ENCODE measurements at places on chromosomes 13 and 19.

- no peak for DNase-seq
Measured at GRCh38 chr19:9054765-9055164, 32.1 kb upstream of the OR1M1 start.

DNA sequence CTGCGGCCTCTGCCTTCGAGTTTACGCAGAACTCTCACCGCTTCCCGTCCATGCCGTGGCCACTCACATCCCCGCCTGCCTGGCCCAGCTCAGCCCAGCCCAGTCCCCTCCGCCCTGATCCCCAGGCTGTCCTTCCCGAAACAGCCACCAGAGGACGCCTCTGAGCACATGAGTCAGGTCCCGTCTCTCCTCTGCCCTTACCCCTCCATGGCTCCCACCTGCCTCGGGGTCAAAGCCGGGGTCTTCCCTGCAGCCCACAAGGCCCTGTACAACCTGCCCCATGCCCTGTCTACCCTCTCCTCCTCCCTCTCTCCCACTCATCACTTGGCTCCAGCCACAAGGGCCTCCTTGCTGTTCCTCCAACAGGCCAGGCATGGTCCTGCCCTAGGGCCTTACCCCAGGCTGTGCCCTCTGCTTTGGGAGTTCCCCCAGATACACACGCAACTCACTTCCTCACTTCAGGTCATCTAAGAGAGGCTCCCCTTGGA is 8.1 kb upstream of the SEMA6B start:
- peak; percentile 31 for DNase-seq

GRCh38 chr13:111895896-111896821 is 170.8 kb upstream of the SOX1 start:
- DNase-seq: no peak

GRCh38 chr19:44755219-44755618 is 6.7 kb downstream of the BCL3 start:
- no peak for DNase-seq

- DNase-seq: no peak
Measured at GRCh38 chr13:80901111-80901510, 560.2 kb upstream of the SPRY2 start.

DNA sequence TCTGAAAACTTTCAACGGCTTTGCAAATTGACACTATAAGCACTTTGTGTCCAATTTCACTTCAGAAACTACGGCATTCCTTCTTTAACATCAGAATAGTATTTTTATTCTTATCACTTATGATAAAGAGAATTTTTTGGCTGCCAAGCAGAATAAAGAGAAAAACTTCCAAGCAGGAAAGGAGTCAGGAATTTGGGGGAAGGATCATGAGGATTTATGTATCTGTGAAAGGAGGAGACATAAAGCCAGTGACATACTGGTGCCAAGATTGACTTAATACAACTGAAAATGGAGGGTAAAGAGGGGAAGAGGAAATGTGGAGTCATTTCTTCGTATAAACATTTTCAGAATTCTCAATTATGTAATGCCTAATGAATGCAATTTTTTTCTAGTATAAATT is 94.7 kb downstream of the RBM26 start:
- DNase-seq: no peak

DNA sequence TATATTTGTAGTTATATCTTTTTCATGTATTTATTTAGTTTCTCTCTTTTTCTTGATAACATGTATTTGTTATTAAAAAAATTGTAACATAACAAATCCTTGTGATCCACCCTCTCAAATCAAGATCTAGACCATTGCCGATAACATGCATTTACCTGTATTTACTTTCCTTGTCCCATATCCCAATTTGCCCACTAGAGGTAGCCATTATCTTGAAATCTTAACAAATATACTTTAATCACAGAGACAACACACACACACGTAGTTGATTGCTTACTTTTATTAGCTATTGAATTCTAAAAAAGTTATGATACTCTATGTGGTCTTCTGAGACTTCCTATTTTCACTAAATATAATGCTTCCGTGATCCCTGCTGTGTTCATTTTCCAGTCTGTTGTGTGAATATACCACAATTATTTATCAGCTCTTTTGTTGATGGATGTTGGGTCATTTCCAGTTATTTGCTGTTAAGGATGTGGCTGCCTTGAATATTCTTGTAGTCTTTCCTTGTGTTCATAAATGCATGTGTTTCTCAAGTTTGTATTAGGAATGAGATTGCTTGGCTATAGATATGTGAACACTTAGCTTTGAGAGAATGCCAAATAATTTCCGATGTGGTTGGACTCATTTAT is 31.3 kb upstream of the ZMYM2 start:
- DNase-seq: no peak

DNA sequence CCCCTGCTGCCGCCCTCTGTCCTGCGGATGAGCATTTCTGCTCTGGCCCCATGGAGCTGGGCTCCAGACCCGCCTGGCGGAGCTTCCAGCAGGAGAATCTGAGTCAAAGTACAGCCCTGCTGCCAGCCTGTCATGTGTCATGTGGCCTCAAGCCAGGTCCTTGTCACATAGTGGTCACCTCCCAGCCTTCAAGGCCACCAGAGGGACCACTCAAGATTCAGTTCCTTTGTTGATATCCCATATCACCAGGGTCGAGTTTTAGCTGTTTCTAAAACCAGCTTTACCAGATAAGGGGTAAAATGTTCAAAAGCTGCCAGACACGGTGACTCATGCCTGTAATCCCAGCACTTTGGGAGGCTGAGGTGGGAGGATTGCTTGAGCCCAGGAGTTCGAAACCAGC is 13.4 kb downstream of the THOP1 start:
- DNase-seq: no peak

DNA sequence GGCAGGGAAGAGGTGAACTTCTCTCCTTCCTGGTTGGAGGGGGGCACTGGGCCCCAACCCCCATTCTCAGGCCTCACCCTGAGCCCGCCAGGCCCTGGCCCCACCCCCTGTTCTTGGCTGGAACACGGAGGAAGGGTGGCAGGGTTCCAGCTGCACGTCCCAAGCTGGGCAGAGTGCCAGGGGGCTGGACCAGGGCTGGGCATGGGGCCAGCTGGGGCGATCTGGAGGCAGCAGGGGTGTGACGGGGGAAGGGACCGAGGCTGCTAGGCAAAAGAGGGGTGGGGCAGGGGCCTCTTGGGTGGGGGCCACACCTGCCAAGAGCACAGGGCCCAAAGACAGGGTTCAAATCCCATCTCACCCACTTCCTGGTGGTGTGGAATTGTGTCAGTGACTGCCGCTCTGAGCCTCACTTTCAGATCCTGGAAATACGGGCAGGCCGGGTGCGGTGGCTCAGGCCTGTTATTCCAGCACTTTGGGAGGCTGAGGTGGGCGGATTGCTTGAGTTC is 2.2 kb downstream of the HIF3A start:
- DNase-seq: no peak

DNA sequence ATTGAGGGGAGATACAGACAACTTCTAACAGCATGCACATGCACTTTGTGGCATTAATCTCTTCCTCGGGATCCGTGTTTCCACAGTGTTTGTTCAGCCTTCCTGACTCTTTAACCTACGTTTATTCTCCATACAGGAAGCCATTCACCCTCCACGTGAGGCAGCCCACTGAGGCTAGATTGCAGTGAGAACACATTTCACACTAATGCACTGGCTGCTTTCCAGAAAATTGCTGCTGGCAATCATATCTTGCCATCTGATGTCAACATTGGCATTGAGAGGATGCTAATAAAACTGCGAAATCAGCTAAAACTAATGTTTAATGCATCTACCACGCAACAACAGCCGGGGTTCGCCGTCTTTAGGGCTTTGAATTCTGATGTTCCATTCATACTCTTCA is 30.0 kb downstream of the DCLK1 start:
- DNase-seq: no peak

DNA sequence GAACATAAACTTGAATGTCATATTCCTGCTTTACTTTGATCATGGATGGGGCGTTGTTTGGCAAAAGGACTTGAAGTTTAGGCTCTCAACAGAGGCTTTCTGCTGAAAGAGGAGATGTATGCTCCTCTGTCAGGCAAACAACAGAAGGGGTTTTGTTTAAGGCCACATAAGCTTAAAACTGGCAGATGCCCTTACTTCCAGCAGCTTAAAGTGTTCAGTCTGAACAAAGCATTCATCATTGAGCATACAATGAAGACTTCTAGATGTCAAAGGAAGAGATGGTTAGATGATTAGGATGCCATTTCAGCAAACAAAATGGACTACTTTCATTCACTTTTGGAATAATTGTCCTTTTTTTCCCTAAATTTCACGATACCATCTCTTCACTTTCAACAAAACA is 484.5 kb downstream of the SLITRK6 start:
- no peak for DNase-seq

GRCh38 chr19:34662919-34663318 is 14.0 kb downstream of the SCGB2B2 start:
- no peak for DNase-seq

DNA sequence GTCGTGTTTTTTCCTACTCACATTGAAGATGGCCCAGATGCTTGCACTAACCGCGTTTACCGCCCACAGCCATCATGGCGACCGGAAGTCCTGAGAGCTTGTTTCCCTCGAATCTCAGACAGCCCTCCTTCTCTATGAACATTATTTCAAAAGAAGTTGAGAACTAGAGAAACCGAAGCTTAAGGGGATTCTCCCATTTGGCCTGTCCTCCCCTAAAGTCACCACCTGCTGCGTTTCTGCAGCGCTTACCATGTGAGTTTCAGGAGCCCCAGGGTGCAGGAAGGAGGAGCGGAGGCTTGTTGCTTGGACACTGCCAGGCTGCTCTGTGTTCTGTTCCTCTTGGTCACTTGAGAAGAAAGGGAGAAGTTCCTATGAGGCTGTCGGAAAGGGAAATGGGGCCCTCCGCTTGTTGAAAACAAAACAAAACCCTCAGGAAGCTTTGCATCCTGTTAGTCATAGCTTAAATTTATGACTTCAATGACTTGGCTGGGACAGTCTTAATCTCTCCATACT is 6.2 kb downstream of the CARD8 start:
- DNase-seq: peak; percentile 32

- DNase-seq: no peak
Measured at GRCh38 chr19:50723069-50723468, at the start of gene CLEC11A. TSS of gene CLEC11A (plus strand) at chr19:50723364. CDS start at chr19:50723526, 162 bp downstream.

- no peak for DNase-seq
Measured at GRCh38 chr19:13095393-13095784, 7.3 kb downstream of the LYL1 start.

DNA sequence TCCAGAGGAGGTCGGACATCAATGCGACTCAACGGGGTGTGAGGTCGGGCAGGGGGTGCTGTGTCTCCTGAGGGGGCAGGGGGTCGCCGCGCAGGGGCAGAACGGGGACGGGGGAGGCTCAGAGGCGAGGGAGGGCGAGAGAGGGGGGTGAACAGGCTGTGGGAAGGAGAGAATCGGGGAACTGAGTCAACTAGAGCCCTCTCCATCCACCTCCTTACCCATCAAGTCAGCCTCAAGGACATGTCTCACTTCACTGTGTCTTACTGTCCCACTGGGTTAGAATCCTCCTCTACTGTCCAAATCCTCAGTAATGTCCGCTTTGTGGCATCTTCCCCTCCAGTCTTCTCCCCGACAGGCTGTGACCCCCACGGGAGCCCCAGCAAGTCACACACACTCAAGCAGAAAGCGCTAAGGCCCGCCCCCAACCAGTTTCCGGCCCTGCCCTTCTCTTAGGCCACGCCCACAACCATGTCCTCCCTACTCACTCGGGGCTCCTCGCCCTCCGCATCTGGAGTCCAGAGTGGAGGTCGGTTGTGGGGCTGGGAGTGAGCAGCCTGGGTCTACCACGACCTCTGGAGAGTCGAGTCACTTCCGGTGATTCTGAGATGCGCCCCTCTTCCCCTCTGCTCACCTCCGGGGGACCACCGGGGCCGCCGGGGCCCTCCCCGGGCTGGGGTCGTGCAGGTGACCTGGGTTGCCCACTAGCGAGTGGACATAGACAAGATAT is 9.3 kb downstream of the PLEKHA4 start:
- peak; percentile 53 for DNase-seq

GRCh38 chr19:5664515-5664914 is 15.8 kb downstream of the MICOS13 start:
- no peak for DNase-seq

DNA sequence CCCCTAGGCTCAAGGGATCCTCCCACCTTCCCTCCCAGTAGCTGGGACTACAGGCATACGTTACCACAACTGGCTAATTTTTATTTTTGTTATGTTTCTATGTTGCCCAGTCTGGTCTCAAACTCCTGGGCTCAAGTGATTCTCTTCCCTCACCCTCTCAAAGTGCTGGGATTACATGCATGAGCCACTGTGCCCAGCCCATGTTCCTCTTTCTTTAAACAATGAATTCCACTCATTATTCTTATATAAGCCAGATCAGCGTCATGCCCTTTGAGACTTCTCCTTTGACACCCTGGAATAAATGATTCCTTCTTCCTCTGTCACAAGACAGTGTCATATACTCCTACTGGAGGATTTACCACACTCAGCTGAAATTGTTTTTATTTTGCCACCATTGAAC is 519.9 kb upstream of the SPRY2 start:
- no peak for DNase-seq

DNA sequence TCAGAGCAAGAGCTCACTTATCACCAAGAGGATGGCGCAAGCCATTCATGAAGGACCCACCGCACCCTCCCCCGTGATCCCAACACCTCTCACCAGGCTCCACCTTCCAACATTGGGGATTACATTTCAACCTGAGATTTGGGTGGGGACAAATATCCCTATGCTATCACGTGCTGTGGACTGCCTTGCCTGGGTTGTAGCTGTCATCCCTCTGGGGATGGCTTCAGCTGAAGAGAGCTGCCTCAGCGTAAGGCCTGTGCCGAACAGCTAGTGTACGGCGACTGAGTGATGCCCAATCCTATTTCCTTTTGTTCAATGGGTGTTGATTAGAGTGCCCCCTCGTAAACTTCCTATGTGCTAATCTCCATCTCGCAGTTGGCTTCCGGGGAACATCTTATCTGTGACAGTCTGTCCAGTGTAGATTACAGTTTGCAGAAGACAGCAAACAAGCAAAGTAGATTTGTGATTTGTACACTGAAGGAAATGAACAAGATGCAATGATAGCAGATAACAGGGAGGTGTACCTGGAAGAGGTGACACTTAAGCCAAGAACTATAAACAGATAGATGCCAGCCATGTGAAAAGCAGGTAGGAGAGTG is 11.8 kb upstream of the RCBTB1 start:
- no peak for DNase-seq

- DNase-seq: no peak
Measured at GRCh38 chr19:18489627-18490184, 32.2 kb downstream of the ELL start.

- DNase-seq: no peak
Measured at GRCh38 chr19:30168760-30169159, 203.4 kb upstream of the ZNF536 start.

DNA sequence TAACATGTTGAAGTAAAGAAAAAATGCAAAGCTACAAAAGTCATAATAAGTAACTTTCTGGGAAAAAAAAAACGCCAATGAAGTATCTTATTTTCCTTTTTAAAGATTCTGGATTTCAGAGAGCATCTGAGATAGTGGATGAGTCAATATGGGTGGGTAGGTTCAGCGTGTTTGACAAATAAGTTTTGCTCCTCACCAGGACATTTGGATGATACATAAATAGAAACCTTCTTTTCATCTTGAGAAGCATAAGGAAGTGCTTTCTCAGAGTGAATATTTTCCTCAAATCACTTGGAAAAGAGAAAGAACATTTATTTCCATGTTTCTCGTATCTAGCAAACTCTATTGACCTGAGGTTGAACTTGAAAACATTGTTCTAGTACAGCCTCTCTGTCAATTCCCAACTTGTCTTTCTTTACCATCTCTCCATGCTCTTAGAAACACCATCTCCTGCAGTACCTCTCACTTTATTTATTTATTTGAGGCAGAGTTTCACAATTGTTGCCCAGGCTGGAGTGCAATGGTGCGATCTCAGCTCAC is 463.2 kb downstream of the KLF5 start:
- DNase-seq: no peak

- DNase-seq: no peak
Measured at GRCh38 chr19:11041966-11042627, 47.2 kb upstream of the LDLR start.

- no peak for DNase-seq
Measured at GRCh38 chr13:35797991-35798390, 321.5 kb upstream of the MAB21L1 start.

Data from stimulated activated CD8-positive, alpha-beta memory T cell treated with anti-CD3 and anti-CD28 coated beads, Interleukin-15, amount 100 ng/mL, for 24 hours (primary cell).